ENCODE measurements at places on chromosomes 13 and 19.

DNA sequence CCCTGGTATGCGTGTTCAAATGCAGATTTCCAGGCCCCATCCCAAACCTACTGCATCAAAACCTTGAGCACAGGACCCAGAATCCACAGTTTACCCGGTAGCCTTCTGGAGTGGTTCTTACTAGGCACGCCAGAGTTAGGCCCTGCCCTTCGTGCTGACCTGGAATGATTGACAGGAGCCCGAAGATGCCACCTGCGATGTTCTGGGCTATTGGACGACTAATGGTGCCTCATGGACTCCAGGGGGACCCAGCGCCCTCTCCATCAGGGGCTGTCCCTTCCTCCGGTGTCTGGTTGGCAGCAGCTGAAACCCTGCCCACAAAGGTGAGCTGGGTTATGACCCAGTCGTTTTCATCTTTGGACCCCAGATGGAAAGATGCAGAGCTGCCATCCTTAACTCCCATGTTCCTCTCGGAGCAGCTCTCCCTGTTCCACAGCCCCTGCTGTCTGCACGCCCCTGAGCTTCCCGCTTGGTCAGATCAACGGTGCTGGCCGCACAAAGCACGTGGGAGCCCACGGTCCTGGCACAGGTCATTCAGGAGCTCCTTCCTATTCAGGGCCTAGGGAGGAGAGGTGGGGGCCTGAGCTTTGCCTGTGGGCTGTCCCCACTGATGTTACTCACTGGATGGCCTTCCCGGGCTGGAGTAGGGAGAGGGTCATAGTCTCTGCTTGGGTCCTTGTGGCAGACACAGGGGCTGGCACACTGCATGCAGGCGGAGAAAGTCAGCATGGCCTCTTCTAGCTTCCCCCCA is 65.8 kb downstream of the GPR12 start:
- no peak for DNase-seq

GRCh38 chr13:66915596-66916185 is 314.4 kb downstream of the PCDH9 start:
- peak; percentile 61 for DNase-seq

DNA sequence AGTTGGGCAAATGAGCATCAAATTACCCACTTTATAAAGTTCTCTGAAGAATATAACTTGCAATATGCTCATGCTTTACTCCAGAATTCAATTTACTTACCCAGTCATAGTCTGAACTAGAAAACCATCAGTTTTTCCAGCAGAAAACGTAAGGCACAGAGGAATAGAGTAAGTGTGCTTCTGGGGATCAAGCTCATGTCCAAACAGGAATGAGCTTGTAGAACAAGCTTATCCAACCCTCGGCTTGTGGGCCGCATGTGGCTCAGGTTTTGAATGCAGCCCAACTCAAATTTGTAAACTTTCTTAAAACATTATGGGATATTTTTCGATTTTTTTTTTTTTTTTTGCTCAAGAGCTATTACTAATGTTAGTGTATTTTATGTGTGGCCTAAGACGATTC is 308.5 kb upstream of the KLF12 start:
- no peak for DNase-seq

DNA sequence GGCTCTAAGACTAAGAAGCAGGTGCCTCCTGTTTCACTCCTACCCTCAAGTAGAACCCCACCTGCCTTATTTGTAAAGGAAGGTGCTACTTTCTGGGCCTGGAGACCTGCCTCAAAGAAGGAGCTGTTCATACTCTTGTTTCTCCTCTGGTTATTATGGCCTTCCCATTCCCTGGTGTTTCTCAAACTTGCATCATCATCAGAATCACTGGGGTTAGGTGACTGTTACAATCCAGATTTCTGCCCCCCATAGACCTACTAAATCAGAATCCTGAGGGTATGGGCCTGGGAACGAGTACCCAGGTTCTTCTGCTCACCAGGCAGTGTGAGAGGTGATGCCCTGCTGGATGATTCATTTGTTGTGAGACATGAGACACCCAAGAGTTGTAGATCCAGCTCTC is 18.4 kb downstream of the SAMD4B start:
- DNase-seq: no peak

DNA sequence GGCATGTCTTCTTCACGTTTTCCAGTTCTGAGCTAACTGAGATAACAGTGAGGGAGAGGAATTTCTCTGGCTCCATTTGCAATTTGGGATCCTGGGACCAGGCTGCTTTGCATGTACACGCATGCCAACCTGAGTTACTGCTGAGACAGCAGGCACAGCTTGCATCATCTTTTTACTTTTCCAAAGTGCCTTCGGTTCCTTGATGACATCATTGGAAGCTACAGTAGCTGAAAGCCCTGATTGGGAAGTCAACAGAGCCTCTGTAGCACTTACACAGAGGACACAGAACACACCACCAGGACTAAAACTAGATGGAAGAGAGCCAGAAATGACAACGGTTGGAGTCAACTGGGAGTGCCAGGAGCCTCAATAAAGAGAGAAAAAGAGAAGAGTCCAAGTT is 399.1 kb upstream of the GPC6 start:
- no peak for DNase-seq

GRCh38 chr13:91946498-91947070 is 548.2 kb downstream of the GPC5 start:
- DNase-seq: peak; percentile 33

DNA sequence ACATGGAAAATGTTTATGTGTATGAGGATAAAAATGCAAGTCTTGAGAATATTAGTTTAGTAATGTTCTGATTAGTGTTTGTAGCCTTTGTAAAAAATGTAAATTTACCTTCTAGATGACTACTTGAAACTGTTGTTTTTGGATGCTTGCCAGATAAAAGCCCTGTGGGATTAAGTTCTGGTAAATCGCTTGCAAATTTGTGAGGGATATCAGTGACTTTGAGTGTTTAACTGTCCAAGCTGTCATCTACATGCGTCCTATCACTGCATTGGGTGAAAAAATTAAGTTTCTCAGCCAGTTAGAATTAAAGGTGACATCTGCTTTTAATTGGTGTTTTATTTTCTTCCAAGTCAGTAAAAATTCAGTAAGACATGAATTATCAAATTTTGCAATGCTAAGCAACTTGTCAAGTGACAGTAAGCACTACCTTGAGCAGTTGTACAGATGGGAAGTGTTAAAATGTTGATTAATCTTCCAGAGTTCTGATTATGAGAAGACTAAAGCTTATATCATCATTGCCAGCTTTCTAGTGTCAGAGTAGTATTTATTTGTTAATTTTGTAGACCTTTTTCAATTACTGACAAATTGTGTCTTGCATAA is 88.0 kb downstream of the PCCA start:
- peak; percentile 64 for DNase-seq

- peak; percentile 93 for DNase-seq
Observed at GRCh38 chr13:33611121-33611805, 206.7 kb upstream of the RFC3 start.

GRCh38 chr13:37127691-37128241 is 22.3 kb upstream of the CSNK1A1L start:
- DNase-seq: peak; percentile 96

DNA sequence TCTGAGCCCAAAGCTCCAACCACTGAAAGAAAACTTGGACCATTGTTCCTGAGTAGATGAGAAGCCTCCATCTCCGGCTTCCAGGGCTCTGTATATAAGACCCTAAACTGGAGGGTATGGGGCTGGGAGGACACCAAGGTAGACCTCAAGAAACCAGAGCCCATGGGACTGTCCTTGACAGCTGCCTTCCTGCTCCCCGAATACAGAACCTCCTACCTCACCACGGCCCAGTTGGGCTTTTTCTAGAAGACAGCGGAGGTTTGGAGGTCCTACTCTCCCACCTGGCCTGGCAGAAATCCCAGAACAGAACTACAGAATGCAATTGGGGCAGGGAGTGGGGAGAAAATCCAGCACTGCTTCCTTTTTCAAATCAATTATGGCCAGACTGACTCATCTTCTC is 177.3 kb upstream of the ZNF507 start:
- DNase-seq: no peak

GRCh38 chr19:50723069-50723468 is at the start of gene CLEC11A:
Gene CLEC11A (plus strand): TSS chr19:50723364. CDS start chr19:50723526, 162 bp downstream.
- DNase-seq: peak; percentile 81

GRCh38 chr19:15732388-15732787 is 4.6 kb downstream of the OR10H2 start:
- no peak for DNase-seq

DNA sequence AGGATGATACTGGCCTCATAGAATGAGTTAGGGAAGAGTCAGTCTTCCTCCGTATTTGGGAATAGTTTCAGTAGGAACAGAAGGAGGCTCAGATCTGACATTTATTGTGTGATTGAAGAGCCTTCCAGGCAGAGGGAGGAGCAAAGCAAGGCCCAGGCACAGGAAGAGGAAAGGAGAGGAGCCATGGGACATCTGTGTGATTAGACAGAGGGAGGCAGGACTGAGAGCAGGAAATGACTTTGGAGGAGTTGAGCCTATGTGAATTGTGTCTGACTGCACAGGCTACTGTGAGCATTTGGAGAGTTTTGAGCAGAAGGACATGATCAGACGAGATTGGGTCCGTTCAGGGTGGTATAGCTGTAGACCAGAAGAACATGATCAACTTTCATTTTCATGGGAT is 8.5 kb downstream of the SIGLEC7 start:
- DNase-seq: peak; percentile 15

- DNase-seq: no peak
Observed at GRCh38 chr19:3203805-3204645, 18.3 kb downstream of the NCLN start.

- DNase-seq: no peak
Observed at GRCh38 chr13:30020726-30021312, 170.4 kb upstream of the UBL3 start.

GRCh38 chr19:37635076-37636056 is 19.9 kb downstream of the ZFP30 start:
- DNase-seq: peak; percentile 3

DNA sequence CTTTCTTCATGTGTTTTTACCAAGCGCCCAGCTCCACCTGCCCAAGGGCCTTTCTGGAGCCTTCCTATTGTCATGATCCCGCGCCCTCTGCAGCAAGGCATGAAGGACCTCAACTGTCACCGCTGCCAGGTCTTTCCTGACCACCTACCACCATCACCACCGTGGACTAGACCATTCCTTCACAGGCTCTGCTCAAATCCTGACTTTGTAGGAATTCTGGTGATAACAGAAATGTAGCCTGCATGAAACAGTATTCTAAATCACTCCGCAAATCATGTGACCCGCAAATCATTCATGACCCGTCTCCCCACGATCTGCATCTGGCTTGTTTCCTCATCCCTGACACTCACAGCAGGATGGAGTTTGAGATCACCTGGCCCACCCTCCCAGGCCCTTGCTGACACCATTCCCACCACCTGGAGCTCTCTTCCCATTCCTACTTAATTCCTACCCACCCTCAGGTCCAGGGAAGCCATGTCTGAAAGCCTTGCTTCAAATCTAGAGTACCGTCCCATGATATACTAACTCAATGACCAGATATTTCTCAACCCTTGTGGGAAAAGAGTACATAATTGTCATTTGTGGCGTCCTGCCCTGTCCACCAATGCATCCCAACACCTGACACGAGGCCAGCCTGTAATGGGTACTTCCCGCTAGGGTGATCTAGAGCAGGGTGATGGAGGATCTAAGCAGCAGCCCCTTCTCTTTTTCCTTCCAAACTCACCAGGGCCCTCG is 1.3 kb downstream of the UBE2S start:
- no peak for DNase-seq

GRCh38 chr13:51339354-51339753 is at the start of gene SERPINE3:
Gene SERPINE3 (plus strand): TSS chr13:51339691. CDS start chr13:51341092, 1,401 bp downstream.
- DNase-seq: no peak

DNA sequence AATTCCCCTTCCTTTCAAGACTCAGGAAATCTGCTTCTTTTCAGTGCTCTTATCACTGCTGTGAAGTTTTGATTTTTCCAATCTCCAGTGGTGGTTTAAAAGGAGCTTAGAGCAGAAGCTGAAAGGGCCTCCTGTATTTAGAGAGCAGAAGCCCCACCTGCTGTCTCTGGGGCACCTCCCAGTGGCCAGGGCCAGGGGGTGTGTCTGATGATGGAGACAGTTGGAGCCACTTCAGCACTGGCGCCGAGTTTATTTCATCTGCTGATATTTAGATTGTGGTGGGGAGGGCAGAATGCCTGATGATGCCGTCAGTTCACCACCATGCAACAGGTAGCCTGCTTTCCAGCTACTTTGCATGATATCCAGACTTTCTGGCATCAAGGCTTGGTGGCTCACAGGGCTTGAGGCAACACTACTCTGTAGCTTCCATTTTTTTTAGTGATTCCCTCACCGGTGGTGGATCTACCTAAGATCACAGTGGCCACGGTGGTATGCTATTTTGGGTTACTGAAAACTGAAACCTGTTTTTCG is 371.9 kb downstream of the KCNRG start:
- peak; percentile 16 for DNase-seq

GRCh38 chr19:30690935-30691818 is 319.0 kb downstream of the ZNF536 start:
- no peak for DNase-seq

- no peak for DNase-seq
Observed at GRCh38 chr19:27733551-27734266, 1479.2 kb downstream of the UQCRFS1 start.

DNA sequence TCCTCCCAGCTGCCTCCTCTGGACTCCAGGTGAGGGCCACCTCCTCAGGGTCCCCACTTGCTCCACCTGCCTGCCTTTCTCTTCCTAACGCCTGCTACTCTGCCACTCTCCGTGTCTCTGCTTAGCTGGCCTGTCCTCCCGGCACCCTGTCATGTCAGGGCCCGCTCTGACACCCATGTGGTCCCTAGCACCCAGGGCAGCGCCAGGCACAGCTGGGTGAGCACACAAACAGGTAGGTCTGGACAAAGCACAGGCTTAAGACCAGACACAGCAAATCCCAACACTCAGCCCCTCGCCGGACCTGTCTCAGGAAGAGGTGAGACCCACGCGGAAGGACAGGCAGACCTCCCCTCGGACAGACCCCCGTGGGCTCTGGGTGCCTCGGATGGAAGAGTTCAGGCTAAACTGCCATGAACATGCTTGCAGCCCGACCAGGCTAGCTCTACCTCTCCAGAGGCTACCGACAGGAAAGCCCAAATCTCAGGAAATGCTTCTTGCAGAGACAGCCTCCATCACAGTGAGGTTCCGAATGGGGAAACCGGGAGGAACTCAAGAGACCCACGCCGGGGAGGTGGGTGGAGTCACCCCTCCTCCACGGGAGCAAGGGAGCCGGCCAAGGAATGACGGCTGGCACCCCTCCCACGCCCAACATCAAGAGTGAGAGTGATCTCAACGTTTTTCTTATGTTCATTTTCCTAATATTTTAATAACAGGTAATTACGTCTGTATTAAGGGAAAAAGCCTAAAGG is 12.5 kb downstream of the ZNF787 start:
- peak; percentile 76 for DNase-seq

- no peak for DNase-seq
Observed at GRCh38 chr13:33318744-33319143, 33.2 kb upstream of the STARD13 start.

DNA sequence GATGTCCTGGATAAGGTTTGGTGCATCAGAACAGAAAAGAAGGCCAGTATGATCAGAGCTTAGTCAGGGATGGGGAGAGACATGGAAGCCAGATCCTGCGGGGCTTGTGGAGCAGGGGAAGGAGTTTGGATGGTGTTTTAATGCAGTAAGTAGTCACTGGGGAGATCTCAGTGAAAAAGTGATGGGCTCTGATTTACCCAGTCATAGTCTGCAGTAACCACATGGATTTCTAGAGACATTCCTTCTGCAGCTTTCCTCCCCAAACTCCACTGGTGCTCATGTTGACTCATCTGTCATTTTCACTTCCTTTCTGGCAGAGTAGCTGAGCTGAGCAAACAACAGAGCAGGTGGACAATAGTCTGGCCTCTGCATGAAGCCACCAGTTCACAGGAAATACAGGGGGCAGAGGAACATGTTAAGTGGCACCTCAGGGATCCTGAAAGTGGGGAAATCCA is 144.1 kb downstream of the DPF1 start:
- DNase-seq: peak; percentile 84

- DNase-seq: peak; percentile 42
Observed at GRCh38 chr19:34274284-34274826, 20.0 kb downstream of the GARRE1 start.
